DMS53 (cell line): ENCODE measurements at places on chromosomes 16 and 17.

DNA sequence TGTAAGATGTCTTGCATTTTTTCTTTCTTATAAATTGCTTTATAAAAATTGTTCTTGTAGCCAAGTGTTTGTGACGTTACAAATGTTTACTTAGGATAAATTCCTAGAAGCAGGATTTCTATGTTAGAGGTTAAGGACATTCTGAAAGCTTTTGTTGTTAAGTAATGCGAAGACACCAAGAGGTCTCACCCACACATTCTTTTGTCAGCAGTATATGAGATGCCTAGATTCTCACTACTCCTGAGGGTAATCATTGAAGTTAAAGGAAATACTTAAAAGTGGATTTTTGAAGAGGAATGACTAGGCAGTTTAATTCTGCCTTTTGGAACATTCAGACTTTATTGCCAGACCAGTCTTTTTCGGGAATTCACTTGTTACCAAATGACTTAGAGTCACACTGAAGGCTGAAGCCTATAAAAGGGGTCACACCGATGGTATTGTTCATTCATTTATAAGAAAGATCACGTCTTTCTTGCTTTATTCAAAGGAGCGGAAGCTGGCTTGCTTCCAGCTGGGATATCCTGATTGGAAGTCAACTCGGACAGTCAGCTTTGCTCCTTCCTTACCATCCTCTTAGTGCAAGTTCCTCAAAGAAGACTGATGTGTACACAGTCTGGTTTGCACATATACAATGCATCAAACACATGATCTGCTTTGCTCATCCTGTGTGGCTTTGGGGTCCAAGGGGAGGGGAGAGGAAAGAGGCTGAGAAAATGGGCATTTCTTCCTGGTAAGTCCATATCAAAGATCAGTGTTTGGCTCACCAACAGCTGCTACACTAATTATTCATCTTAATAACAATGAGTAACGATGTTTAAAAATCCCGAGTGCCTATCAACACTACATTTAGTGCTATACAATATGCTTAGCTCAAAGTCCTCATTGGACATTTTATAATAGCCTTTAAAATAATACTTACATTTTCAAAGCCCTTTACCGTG is 160.0 kb downstream of the MAP2K6 start:
- DNase-seq, result peak; percentile 31

GRCh38 chr16:46894036-46894672 is 10.0 kb downstream of the GPT2 start:
- DNase-seq, result no peak

GRCh38 chr17:30378241-30378824 is 394 bp upstream of the CPD start:
- peak; percentile 61 for DNase-seq

- DNase-seq, result no peak
Measured at GRCh38 chr17:4935650-4936049, 3.6 kb downstream of the GP1BA start.

DNA sequence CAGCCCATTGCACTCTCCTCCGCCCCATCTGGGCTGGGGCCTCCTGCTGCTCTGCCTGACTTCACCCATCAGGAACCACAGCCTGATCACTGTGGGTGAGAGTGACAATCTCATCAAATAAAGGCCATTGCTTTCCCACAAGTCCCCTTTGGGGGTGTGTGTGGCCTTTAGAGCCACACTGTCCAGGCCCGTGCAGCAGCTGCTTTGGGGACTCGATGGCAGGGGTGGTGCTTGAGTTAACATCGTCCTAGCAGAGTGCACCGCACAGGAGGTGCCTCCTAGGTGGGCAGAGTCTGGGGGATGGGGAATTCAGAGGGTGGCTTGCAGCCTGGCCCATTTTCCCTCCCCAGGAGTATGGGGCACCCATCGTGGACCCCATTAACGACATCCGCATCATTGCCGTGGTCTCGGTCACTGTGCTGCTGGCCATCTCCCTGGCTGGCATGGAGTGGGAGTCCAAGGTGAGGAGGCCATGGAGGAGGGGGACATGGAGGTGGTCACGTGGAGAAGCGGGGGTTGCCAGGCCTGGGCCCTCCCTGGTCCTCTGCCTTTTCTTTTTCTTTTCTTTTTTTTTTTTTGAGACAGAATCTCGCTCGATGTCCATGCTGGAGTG is 5.4 kb downstream of the SLC12A3 start:
- DNase-seq, result no peak

- no peak for DNase-seq
Measured at GRCh38 chr17:48556229-48556575, 11.3 kb upstream of the HOXB2 start.

DNA sequence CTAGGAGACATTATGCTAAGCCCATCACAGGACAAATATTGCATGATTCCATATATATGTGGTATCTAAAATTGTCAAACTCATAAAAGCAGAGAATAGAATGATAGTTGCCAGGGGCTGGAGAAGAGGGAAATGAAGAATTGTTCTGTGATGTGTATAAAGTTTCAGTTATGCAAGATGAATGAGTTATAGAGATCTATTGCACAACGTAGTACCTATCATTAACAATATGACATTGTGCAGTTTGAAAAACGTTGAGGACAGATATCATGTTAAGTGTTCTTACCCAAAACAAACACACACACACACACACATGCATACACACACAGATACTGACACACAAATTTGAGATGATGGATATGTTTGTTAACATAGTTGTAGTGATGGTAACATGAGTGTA is 871.6 kb upstream of the GOT2 start:
- DNase-seq, result no peak

- DNase-seq, result peak; percentile 71
Measured at GRCh38 chr17:61402978-61403800, 3.5 kb downstream of the TBX2 start.

- DNase-seq, result no peak
Measured at GRCh38 chr16:1532081-1532760, 1.2 kb upstream of the TMEM204 start.

DNA sequence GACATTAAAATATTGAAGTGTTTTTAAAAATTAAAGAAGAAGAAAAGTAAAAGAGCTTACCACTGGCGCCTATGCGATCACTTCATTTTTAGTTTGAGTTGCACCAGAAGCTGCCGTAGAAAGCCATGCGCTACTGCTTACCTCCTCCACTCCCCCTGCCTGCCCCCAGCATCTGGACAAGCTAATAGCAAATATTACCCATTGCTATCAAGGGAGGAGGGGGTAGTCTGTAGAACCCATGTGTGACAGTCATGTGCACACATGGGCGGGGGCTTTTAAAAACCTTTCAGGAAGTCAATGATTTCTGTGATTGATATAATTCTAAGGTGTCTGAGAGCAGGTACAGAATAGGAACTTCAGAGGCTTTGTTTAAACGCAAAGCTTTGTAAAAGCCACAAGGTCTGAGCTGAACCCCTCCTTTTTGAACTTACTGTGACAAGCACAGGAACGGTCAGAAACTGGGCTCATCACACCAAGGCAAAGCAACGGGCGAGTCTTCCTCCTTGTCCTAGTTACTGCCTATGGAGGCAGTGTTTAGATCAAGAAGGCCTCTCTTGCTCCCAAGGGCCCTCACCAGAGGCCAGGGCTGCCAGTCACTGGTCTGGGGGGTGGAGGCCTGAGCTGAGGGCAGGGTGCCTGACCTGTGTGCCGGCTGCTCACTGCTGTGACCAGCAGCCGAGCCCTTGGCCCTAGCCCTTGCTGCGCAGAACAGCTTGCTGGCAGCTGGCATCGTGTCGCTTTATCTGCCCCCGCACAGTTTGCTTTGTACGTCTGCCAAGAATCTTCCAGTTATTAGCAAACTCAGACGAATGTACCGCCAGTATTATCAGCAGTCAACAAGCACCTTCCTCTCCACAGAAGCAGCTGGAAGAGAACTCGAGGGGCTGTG is 15.0 kb downstream of the GINS2 start:
- DNase-seq, result no peak

DNA sequence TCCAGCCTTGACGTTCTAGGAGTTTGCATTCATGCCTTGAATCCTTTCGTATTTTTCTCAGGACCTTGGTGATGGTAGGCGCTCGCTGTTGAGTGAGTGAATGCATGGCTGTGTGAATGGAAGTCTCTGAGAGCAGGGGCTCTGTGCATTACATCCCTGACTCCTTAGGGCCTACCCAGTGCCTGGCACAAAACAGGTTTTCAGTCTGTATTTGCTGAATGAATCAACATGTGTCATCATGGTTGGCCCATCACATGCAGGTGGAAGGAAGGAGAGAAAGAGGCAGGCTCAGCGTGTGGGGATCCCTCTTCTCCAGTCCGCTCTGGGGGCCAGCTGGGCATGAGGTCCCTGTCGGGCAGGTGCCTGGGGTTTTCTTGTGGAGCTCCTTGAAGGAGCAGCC is 8.7 kb downstream of the RAP1GAP2 start:
- DNase-seq, result peak; percentile 17

DNA sequence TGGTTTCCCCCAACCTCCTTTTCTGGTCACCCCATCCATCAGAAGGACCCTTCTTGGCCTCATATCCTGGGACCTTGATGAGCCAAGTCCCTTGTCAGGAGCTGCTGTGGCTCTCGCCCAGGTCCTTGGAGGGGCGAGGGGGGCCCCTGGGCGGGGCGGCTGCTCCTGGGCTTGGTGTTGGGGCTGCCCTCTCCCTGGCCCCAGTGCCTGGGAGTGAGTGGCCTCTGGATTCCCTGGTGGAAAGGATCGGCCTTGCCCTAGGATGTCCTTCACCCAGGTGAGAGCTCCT is 6.2 kb upstream of the NOTUM start:
- DNase-seq, result no peak

DNA sequence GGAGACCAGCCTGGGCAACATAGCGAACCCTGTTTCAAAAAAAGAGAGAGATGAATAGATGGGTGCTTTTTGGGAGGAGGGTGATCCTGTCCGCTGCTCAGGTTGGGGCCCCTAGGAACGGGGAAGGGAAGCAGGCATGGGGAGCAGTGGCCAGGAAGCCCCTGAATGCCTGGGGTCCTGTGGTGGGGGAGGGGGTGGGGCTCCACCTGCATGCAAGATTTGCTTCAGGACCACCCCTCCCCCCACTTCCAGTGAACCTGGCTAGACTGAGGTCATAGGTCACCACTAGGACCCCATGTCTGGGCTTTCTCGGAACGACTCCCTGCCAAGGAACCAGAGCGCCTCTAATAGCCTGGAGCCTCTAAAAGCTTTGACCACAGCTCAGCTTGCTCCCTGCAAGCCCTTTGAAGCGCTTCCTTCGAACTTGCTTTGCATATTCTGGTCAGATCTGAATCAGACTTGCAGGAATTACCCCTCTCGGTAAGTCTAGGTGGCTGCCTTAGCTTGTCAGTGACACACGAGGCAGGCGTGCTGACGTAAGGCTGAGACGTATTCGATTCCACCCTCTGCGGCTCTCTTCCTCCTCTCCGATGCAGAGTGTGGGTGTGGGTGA is 3.7 kb downstream of the SOCS3 start:
- peak; percentile 38 for DNase-seq

DNA sequence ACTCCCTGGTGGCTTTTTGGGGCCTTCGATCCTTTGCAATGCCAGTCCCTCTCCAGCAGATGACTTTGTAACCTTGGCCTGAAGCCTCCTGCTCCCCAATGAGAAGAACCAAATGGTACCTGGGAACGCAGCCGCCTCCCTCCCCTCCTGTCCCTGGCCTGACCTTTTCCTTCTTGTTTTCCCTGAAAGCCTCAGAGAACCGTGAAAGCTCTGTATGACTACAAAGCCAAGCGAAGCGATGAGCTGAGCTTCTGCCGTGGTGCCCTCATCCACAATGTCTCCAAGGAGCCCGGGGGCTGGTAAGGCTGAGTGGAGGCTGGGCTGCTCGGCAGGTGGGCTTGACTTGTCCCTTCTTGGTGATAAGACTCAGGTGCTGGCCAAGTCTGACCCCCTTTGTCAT is 88.0 kb downstream of the SDR42E1 start:
- no peak for DNase-seq

DNA sequence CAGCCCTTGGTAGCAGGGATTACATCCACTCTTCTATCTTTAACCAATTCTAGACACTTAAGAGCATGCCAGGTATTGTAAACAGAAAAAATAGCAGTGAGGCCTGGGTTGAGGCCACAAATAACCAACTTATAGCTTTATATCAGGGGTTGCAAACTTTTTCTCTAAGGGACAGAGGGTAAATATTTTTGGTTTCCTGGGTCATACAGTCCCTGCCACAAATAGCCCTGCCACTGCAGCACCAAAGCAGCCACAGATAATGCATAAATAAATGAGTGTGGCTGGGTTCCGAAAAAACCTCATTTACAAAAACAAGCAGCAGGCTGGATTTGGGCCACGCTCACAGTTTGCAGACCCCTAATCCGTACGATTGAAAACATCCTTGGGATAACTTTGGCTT is 46.7 kb downstream of the STAT3 start:
- no peak for DNase-seq

GRCh38 chr17:60314423-60314822 is 77.5 kb downstream of the USP32 start:
- DNase-seq, result no peak
